ENCODE measurements at places on chromosomes 7 and 10. TPM values are rescaled to one million over a fixed set of nuclear protein-coding genes. Genes with fewer than 3 reads are reported as not detected.

Gene PIK3CG
- total RNA-seq = 2.0 TPM

Gene NEUROG3
- not detected for total RNA-seq

Gene CPA5
- not detected for total RNA-seq

Gene PRKCQ
- total RNA-seq = 0.22 TPM

Gene FAM25C
- not detected for total RNA-seq

Gene ELFN1
- total RNA-seq = 0.77 TPM
